ENCODE measurements at places on chromosomes 4 and X. TPM values are rescaled to one million over a fixed set of nuclear protein-coding genes. Genes with fewer than 3 reads are reported as not detected.

GRCh38 chrX:25285598-25285997 lies 269.8 kb upstream of the ARX start:
- DNase-seq: no peak

Gene XKRX
- 33.9 TPM for total RNA-seq

DNA sequence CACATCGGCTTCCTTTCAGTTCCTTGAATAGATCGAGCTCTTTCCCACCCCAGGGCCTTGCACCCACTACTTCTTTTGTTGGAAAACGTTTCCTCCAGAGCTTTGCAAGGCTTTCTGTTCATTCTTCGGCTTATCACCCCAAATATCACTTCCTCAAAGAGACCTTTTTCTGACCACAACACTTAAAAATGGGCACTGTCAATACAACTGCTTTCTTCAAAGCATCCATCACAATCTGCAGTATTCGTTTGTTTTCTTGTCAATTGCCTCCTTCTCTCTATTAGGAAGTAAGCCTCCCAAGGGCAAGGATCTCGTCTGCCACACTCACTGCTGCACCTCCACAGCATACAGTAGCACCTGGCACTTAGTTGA lies 17.7 kb upstream of the CENPU start:
- no peak for DNase-seq

DNA sequence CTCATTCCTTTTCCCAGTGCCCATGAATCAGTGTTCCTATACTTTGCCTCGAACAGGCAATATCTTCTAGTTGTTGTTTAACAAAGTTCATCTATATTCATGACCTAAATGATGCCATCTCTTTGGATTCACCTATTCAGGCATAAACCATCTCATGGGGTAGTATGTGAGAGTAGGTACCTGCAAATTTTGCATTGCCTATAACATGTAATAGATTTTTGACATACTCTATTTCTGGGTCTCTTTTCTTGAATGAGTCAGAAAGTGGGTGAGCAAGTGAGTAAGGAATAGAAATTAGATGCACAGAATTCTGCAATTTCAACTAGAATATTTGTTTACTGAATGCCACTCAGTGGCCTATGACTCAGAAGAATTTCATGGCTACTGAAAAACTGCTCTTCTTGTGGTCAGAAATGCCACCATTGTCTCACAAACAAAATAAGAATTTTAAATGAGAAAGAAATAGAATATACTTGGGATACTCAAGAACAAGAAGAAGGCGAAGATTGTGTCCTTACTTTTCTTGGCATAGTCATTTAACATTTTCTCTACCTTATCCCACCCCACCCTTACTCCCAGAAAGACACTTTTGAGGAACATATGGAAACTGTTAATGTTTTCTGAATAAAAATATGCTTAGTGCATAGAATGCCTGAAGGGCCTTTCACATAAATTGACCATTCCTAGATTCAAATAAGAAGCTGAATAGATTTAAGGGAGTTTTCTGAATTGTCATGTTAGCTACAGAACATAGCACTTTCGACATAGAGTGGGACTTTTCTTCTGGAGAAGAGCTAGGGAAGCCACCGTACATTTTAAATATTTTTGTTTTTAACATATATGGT lies 86.8 kb downstream of the HHIP start:
- DNase-seq: no peak

GRCh38 chrX:105647749-105648148 lies 174.6 kb upstream of the NRK start:
- no peak for DNase-seq

GRCh38 chrX:71178908-71179307 lies 34.3 kb downstream of the NLGN3 start:
- DNase-seq: no peak

Gene NLRP2B
- total RNA-seq: not detected

DNA sequence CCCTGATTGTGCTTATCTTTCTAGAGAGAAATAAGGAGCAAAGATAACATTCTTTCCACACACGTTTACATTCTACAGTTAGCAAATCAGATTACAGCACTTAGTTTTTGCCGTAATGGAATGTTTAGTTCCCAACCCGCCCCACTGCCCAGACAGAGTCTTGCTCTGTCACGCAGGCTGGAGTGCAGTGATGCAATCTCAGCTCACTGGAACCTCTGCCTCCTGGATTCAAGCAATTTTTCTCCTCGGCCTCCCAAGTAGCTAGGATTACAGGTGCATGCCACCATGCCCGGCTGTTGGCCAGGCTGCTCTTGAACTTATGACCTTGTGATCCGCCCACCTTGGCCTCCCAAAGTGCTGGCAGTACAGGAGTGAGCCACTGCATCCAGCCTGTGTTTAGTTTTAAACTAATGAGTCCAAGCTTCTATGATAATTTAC lies 8.4 kb upstream of the PRPS1 start:
- no peak for DNase-seq

Gene ANOS1
- 3.9 TPM for total RNA-seq

- no peak for DNase-seq
Measured at GRCh38 chr4:163493643-163494359, 689 bp upstream of the TMA16 start.

DNA sequence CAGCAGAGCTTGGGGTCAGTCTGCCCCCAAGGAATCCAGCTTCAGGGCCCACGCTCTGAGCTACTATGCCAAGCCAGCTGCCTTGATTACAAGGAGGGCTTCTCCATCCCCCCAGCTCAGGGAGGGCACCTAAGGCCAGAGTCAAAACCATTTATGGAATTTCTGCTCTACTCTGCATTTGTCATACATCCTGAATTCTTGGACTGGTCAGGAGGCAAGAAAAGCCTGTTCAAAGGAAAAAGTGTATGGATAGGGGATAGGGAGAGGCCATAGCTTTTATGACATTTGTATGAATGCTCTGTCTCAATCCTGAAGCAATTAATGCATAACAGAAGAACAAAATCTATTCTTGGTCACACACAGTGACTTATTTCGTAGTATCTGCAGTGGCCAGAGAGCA lies 32.2 kb downstream of the EDNRA start:
- no peak for DNase-seq

Gene FHDC1
- 21.9 TPM for total RNA-seq

GRCh38 chr4:163380703-163381102 lies 37.0 kb downstream of the NPY5R start:
- DNase-seq: no peak

GRCh38 chr4:11669156-11669555 lies 240.5 kb upstream of the HS3ST1 start:
- DNase-seq: no peak

DNA sequence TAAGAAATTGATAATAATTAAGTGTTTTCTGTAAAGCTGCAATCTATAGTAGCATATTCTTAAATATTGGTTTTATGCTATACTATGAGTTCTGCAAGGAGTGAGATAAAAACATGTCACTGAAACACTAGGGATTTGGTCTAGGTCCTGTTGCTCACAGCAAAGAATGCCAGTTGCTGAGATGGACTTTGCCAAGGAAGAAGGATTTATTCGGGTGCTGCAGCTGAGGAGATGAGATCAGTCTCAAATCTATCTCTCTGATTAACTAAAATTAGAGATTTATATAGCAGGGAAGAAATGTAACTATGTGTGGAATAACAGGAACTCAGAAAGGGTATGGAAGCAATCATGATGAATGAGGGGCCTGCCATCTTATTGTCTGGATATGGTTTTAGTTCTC lies 1569.9 kb downstream of the PCDH7 start:
- no peak for DNase-seq

GRCh38 chr4:76702440-76703122 lies 195.4 kb downstream of the SOWAHB start:
- DNase-seq: no peak

Gene FAM184B
- total RNA-seq: not detected

- no peak for DNase-seq
Measured at GRCh38 chr4:151458148-151458547, 49.2 kb downstream of the FHIP1A start.

DNA sequence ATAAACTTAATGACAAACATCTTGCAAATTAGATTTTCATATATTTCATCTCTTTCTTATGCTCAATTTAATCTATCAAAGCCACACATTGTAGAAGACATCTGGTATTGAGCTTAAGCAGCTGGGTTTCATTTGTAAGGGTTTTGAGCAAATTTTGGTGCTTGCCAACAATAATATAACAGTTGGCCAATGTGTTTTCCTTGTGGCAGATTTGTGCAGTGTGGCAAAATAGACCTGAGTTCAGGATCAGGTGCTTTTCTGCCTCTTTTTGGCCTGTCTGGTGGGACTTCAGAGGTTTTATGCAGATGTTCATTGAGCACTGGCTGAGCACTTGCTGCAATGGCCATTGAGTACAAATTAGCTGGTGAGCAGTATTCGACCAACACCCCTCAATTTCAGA lies 301.9 kb downstream of the BMPR1B start:
- DNase-seq: no peak

GRCh38 chr4:86338989-86339388 lies 20.9 kb downstream of the MAPK10 start:
- DNase-seq: no peak
